ENCODE measurements at places on chromosomes 11 and 22.

DNA sequence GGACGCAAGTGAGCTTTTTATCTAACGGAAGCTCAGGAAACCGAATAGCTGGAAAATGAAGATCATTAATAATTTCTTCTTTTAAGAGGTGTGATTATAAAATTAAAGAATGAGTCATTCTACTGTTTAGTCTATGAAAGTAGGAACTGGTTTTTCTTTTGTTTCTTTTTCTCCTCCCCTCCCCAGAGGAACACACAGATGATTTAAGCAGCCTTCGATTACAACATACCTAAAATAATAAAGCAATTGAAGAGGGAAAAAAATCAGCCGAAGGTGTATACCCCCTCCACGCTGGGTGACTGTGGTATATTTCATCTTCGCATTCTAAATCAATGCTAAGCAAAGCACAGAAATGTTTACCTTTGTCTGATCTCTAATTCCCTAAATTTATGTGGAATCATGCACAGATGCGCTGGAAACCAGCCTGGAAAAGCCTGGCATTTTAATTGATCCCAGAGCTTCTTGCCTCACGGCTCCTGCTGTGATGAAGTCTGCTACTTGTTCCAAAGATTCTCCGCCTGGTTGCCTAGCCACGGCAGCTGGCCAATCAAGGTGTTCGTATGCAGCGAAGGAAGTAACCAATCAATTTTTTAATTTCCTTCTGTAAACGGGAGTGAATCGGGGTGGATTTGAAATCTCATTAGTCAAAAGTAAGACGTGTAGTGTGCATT is 133.9 kb downstream of the FANCF start:
- DNase-seq, result peak; percentile 27

GRCh38 chr11:128949791-128950454 is 7.3 kb upstream of the TP53AIP1 start:
- DNase-seq, result peak; percentile 15

DNA sequence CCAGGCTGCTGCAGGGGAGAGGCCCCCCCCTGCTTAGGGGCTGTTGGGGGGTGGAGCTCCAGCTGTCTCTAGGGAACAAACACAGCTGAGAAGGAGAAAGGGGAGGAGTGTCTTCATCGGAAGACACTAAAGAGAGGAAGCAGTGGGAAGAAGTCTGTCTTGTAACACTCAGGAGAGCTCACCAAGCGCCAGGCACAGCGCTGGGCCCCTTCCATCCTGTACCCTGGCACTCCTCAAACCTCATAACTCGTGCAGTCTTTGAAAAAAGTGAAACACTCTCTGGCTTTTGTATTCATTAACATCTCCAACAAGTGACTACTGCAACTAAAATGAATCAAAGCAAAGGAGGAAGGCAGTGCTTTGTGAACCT is 67.4 kb upstream of the PRDM11 start:
- DNase-seq, result no peak

DNA sequence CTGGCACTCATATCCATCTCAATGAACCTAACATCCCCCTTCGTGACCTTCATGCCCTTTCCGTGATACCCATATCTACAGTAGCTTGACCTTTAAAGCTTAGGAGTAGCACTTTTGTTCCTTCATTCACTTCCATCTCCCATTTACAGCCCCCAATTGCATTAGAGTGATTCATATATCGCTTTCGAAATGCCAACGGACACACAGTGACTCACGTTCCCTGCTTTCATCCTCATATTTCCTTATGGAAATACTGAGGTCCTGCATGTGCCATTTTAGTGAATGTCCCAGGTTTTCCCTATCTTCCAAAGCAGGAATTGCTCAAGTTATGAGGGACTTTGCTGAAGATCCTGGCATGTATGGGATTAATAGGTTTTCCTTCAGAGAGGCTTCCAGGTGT is 44.3 kb upstream of the CEP126 start:
- DNase-seq, result no peak

- no peak for DNase-seq
Observed at GRCh38 chr22:41052661-41053490, 39.5 kb upstream of the EP300 start.
